ENCODE measurements at places on chromosomes 1 and 21.

- DNase-seq: no peak
Measured at GRCh38 chr1:234914606-234915290, 213.9 kb downstream of the TOMM20 start.

DNA sequence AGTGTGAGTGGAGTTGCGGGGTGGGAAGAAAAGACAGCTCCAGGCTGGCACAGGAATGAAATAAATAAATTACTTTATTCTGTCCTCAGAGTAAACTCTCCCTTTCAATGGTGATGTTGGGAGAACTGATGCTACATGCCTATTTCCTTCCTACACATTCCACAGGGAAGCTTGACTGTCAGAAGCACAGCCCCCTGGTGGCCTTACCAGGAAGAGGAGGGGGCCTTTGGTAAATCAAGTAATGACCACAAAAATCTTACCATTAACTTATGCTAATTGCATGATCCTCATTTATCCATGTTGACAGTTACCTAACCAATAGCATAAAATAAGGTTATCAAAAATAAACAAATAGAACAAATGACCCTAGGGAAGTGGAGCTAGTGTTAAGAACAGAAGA is 605.0 kb upstream of the PKN2 start:
- no peak for DNase-seq

- no peak for DNase-seq
Measured at GRCh38 chr1:2587071-2587859, 688 bp downstream of the PRXL2B start.

DNA sequence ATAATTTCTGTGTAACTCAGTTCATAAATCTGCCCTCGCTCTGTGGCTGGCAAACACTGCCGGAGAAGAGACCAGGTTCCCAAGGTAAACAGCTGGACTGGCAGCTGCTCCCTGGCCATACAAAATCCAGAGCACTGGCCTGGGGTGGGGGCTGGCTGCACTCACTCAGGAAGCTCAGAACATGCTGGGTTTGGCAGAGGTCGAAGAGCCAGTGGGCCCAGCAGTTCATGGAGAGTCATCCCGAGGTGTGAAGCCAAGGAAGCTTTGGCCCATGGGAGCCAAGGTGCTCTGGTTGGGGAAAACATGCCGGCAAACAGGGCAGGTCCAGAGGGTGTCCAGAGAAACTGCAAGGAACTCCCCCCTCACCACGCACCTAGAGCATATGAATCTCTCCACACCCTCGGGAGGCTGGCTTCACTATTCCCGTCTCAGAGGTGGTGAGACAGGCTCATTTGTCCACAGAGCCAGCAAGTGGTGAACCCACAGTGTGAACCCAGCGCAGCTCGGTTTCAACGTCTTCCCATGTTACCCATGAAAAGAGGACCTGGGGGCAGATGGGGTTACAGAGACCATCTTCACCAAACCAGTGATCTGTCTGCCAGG is 102.4 kb downstream of the DMRTB1 start:
- no peak for DNase-seq

- no peak for DNase-seq
Measured at GRCh38 chr1:51840743-51841461, 37.6 kb downstream of the NRDC start.

DNA sequence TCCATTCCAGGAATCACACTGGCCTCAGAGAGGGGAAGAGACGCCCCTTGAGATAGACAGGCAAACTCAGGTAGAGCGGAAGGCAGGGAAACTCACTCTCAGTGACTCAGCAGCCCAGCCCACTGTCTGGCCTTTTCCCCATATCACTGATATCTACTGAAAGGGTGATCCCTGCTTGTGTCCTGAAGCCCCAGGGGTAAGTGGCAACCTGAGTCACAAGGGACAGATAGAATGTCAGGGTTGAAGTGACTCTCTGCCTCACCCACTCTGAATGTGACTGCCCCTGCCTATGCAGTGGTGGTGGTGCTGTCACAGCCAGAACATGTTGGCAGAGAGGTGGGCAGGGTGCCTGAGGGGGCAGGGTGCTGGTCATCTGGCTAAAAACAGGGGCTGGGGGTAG is 157.5 kb upstream of the FGGY start:
- no peak for DNase-seq

DNA sequence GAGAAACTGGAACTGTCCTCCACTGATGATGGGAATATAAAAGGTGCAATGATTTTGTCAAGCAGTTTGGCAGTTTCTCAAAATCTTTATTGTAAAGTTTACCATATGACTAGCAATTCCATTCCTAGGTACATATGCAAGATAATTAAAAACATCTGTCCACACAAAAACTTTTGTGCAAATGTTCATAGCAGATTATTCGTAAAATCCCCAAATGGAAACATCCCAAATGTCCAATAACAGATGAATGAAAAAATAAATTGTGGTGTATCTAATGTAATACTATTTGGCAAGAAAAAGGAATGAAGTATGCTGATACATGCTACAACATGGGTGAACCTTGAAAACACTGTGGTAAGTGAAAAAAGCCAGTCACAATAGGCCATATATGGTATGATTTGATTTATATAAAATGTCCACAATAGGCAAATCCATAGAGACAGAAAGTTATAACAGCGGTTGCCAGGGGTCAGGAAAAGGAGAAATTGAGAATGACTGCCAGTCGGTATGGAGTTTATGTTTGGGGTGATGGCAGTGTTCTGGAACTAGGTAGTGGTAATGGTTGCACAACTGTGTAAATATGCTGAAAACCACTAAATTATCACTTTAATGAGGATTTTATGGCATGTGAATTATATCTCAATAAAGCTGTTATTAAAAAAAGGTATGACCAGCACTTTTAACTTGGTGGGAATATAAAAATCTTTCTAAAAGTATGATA is 81.7 kb upstream of the BEND5 start:
- no peak for DNase-seq

GRCh38 chr1:227131193-227131592 is 187.1 kb downstream of the CDC42BPA start:
- no peak for DNase-seq

GRCh38 chr1:107389410-107390396 is 248.9 kb downstream of the NTNG1 start:
- DNase-seq: no peak
